Activated naive CD8-positive, alpha-beta T cell treated with anti-CD3 and anti-CD28 coated beads, Interleukin-2, amount 50 U/mL, for 24 hours (primary cell): ENCODE measurements at places on chromosomes 3 and 15.

DNA sequence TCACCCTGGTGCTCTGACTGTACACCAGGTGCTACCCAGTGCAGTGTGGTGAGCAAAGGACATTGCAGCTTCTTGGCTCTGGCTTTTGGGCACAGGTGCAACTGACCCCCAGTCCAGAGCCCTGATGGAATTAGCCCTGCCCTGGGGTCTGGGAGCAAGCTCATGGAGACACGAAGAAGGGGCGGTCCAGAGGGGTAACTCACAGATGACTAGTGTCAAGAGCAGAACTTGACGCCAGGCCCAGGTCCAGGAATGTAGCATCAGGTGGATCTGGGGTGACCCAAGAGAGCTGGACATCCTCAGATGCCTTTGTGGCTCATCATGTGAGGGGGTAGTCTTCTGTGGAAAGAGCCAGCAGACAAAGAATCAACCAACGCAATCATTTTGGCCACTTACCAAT, 88.9 kb downstream of the ASB7 start:
- DNase-seq = no peak

DNA sequence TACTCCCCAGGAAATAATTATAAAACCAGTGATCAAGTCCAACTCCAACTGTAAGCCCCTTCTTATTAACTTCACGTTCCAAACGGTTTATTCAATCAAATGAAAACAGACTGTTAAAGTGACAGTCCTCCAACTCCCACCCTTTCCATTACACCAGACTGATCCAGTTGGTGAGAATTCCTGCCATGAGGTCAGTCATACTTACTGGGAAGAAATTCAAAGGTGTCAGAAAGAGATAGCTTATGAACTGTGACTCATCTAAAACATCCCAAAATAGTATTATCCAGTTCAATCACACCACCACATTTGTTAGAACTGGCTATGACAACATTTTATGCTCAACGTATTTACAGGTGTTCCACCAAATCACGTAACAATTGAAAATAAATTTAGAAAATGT, 19.5 kb downstream of the SMARCC1 start:
- DNase-seq = no peak

DNA sequence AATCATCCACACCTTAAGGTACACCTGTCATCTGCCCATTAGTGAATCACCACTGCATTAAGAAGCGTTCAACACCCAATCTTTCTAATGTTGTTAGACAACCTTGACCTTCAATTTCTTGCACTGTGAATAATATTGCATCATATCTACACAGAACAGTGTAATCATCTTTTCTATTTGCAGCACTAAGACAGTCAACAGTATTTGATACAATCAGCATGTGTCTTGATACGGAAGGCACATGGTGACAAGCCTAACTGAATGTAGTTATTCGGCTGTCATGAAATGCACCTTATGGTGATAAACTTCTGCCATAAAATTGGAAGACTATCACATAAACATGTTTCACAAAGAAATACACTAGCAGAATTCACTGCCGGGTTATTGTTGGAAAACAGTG, 253.9 kb upstream of the THRB start:
- no peak for DNase-seq

DNA sequence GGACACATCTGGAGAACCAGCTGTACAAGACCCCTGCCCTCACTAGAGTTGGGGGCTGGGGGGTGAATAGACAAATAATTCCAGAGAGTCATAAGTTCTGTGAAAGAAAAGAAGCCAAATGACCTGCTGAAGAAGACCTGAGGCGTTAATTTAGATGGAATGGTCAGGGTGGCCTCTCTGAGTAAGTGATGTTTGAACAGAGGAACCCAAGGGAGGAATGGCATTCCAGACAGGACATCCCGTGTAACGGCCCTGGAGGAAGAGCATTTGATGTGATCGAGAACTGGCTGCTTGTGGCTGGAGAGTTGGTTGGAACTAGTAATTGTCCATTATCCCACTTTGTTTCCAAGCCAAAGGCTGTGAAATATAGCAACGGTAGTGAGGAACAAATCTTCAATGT, 1.7 kb downstream of the NR2C2 start:
- DNase-seq = no peak

DNA sequence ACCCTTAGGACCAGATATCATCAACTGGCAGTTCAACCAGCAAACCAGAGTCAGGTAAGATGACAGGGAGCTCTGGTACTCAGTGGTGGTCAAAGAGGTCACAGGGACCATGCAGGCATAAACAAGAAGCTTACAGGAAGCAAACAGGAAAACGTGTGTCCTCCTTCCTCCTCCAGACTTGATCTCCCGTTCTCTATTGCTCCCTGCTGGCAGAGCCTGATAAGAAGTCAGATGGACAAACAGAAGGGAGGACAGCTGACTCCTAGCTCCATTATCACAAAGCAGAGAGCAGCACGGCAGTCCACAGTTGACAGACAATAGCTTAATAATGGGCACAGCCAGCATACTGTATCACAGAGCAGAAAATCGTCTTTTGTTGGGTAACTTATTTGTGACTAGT, 156.5 kb upstream of the SLC2A2 start:
- DNase-seq = no peak

DNA sequence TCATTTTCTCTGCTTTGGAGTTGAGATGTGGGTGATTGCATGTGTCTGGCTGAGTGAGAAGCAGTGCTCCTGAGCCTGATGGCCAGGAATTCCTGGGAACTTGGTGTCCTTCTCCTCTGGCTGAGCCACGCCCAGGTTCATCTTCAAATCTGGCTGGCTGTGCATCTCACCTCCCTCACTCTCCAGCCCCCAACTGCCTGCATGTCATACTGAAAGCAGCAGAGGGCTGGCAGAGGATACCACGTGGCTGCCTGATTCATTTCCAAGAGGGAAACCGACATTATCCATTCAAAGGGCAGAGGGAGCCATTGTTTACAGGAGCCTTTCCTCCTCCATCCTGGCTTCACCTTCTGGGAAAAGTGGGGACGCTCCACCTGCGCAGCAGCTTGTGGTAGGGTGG, 57.4 kb downstream of the ABHD5 start:
- no peak for DNase-seq

DNA sequence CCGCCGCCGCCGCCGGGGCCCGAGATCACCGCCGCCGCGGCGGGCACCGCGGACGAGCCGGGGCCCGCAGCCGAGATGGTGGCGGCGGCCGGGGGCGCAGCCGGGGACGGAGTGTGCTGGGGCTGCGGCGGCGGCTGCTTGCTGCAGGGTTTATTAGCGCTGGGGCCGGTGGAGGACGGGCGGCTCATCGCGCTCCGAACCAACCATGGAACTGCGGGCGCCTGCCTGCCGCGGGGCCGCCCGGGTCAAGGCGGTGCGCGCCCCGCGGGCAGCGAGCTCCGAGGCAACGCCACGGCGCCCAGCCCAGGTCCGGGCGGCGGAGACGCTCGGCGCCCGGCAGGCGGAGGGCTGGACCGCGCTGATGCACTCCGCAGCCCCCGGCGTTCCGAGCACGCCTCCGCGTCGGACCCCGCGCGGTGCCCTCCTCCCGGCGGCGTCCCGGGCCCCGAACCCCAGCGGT, 277 bp downstream of the SIAH2 start:
- no peak for DNase-seq

DNA sequence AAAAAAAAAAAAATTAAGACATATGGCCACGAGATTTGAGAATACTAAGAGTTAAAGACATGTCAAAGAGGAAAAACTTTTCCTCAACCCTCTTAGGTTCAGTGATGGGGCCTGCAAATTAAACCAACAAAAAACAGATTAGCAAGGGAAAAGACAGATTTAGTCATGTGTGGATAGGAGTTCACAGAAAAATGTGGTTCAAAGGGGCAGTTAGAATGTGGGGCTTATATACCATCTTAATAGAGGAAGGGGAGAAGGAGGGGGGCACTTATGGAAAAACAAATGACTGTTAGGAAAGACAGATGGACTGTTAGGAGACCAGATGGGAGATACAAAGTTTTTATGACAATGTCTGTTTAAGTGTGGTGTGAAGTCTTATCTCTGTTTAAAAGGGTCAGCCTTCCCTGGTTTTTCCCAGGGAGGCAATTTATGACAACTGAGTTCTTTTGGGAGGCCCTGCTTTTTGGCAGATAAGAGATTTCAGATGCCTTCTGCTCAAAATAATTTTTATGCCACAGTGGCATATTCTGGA, 68.7 kb upstream of the FURIN start:
- no peak for DNase-seq

GRCh38 chr3:133506215-133506901, 67.1 kb upstream of the CDV3 start:
- peak; percentile 20 for DNase-seq

- DNase-seq = no peak
These were observed 8.0 kb downstream of the MAN2C1 start for GRCh38 chr15:75360391-75360790.

DNA sequence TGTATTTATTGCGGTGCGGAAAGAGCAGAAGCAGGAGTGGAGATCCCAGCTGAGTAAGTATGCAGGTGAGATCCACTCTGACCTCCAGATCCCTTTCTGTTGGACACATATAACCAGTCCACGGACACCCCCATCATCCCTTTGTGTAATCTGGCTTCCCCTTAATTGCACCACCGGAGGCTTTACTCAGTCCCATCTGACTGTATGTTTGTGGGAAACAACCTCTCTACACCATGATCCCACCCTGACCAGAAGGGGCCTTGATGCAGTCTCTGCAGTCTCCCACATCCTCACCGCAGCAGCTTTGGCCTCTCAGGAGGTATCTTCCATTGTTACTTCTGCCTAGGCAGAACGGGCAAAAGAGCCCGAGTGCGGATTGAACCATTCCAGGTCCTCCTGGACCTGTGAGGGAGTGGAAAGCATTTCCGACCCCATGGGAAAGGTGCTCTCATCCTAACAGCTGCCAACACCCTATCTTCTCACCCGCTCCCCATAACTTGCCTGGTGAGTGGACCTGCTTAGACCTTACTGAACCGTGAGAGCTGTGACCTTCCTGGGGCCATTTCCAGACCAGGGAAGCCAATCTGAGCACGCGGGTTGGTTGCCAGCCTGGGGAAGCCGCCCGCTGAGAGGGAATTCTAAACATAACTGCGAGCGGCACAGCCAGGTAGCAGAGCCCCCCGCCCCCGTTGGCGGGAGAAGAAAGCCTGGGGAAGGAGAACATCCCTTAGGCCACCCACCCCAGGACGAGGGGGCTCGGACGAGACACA, 1.1 kb downstream of the SLCO2A1 start:
- no peak for DNase-seq

- DNase-seq = no peak
These were observed 26.2 kb downstream of the AAGAB start for GRCh38 chr15:67228286-67228685.

DNA sequence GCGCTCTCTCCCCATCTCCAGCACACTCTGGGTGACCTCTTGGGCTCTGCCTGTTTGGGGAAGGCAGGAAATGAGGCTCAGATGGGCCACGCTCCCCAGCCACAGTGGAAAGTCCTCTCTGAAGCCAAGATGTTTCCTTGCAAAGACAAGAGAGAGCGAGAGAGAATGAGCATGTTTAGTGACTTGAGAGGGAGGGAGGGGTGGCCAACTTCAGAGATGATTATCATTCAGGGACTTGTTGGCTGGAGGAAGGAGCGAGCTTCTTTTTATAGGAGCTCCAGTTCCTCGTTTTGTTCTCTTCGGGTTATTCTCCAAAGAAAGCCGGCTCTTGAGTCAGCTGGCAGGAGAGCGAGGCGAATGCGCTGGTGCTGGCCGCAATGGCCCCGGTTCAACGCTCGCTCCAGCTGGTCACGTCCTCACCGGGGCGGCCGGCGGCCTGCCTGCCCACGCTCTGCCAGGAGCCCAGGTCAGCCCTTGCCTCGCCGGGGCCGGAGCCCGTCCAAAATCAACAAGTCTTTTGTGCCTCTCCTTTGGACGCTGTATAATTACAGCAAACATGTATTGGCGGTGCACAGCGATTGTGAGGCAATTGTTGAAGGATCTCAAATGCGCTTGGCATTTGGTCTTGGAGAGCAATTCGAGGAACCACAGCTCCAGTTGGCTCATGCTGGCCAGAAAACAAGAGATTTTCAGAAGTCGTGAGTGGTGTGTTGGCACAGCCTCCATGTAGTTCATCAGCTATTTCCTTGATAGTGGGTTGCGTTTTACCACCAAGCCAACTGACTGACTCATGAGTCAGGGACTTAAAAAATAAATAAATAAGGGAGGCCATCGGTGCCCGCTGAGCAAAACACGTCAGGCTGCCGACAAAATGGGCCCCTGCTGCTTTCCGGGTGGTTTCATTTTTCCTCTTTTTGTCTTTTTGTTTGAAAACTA, 288.6 kb downstream of the UACA start:
- DNase-seq = no peak

GRCh38 chr15:49863431-49864224, 242.8 kb downstream of the DTWD1 start:
- DNase-seq = no peak

- no peak for DNase-seq
These were observed 41.8 kb downstream of the MCF2L2 start for GRCh38 chr3:183386651-183387050.

- no peak for DNase-seq
These were observed 79.8 kb downstream of the SEMA5B start for GRCh38 chr3:122947738-122948137.

DNA sequence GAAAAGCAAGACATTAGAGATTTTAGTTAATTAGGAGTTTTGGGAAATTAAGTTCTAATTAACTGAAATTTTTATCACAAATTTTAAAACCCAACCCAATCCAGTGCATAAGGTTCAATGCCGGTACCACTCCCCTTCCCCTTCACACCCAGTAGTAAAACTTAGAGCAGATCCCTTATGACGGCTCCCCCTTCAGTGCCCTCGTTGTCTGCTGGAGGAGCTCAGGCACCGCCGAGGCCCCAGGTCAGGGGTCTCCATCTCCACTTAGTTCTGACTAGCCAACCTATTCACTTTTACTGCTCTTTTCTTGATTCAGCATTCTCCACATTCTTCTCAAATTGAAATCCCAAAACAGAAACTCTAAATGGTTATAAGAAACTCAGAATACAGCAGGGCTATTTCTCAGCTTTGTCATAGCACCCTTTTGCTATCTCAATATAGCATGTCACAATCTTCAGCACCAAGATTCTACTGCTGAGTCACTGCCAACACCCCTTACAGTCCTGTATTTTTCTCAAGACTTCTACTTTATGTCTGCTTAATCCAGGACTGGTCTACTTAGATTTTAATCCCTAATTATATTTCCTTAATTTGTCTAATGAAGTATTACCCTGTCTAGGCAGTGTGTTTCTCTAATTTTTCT, 39.8 kb downstream of the TUBGCP4 start:
- DNase-seq = no peak

- DNase-seq = no peak
These were observed 97.1 kb upstream of the SPATA16 start for GRCh38 chr3:173238091-173238490.

GRCh38 chr3:15264486-15264885, 58.4 kb downstream of the CAPN7 start:
- no peak for DNase-seq

GRCh38 chr15:42070279-42070975, 23.9 kb downstream of the PLA2G4D start:
- DNase-seq = no peak

- DNase-seq = no peak
These were observed 2.6 kb upstream of the AGBL1 start for GRCh38 chr15:86077070-86077469.

GRCh38 chr3:72593881-72594397, 254.3 kb downstream of the SHQ1 start:
- no peak for DNase-seq

GRCh38 chr3:66622756-66623457, 122.1 kb upstream of the LRIG1 start:
- DNase-seq = no peak
